ENCODE measurements at places on chromosomes 2 and 18.

GRCh38 chr18:77207540-77207939 is 42.1 kb upstream of the GALR1 start:
- no peak for DNase-seq

DNA sequence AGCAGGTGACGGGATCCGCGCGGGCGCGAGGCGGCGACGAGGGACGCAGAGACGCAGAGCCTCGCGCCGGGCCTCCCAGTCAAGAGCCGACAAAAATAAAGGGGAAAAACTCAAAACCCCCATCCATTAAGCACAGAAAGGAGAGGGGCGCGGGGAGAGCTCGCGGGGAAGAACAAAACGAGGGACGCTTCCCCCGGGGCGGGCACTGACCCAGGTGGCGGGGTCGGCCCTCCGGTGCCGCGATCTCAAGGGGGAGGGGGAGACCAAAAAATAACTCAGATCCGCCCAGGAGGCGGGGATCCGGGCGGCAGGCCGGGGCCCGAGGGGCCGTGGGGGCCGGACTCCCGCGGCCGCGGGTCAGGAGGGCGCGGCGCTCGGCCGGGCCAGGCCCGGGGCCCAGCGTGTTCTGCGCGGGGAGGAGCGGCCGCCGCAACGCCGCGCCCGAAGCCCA is 597 bp downstream of the RNF103 start:
- peak; percentile 27 for DNase-seq

- DNase-seq, result no peak
Measured at GRCh38 chr18:24799176-24799575, 338.7 kb downstream of the HRH4 start.

DNA sequence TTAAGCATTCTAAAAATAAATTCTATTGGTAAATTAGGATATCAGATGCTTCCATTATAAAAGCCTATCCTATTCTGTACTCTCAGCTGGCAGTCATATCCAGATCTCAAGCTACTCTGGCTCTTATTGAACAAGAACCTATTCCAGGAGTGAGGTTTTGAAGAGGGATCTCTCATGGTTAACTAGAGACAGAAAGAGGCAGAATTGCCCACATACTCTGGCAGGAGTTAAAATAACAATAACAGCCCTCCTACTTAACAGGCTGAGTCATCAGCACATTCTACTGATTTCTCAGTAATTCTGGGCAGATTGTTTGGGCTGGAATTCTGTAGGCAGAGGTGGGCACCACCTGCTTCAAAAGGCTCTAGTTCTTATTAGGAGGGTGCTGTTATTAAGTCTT is 142.0 kb upstream of the UNC80 start:
- DNase-seq, result no peak

DNA sequence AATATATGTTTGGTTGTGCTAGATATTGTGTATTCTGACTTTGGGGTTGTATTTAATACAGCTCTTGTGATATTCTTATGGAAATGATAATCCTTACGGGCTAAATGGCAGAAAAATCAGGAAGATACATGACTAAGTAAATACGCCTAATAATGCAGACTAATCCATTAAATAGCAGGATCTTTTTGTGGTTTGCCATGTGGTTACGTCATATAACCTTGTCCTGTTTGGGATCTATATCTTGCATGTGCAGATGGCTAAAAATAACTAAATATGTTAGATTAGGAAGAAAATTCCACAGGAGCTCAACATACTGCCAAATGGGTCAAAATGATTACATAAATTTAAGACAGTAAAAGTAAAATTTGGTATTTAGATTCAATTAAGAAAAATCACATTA is 83.0 kb downstream of the NEB start:
- no peak for DNase-seq

GRCh38 chr2:38281095-38281742 is 95.9 kb downstream of the ATL2 start:
- DNase-seq, result no peak

- DNase-seq, result peak; percentile 7
Measured at GRCh38 chr2:168244318-168244717, 3.1 kb downstream of the STK39 start.

DNA sequence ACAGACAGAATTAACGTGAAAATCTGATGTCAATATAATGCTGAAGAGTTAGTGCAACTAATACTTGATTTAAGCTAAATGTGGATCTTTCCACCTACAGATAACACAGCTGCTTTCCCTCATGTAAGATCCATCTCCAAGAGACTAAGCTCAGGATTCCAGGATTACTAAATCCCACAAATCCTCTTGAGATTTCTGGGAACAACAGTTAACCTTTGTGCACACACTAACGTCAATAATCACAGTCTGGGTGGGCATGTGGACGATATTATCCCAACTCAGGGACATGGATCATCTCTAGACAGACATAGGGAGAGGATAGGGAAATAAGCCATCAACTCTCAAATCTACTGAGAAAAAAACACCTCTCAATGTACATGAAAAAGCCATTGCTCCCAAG is 432.6 kb downstream of the SATB2 start:
- no peak for DNase-seq

- no peak for DNase-seq
Measured at GRCh38 chr18:58991167-58991798, 126.6 kb downstream of the ZNF532 start.
